ENCODE measurements at places on chromosomes 13 and 19.

DNA sequence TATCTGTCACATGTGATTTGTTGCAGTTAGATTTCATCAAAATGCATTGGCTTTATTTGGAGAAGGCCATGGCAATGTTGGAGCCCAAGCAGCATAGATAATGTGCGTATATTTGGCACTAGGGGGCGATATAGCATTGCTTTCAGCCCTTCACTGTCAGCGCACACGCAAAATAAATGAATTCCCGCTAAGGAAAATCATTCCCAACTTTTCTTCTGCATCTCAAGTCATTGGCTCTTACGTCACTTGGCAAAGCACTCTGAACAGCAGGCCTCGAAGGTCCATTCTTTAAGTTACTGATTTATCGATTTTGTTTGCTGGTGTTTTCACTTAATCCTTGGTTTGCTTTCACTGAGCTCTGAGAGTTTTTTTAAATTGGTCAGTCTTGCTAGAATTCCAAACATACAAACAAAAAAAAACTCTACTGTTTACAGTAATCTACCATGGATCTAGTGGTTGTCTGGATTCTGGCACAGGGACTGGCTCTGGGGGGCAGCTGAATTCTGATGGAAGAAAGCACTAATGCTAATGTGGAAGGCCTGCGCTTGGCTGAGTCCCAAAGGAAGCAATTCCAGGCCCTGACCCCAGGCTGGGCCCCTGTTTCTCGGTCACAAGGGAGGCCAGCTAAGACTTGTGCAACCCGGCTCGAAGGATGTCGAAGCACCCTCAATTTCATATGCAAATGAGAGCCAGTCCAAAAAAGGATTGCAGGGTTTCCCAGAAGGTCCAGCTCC is 97.7 kb upstream of the IPO5 start:
- peak; percentile 52 for DNase-seq

DNA sequence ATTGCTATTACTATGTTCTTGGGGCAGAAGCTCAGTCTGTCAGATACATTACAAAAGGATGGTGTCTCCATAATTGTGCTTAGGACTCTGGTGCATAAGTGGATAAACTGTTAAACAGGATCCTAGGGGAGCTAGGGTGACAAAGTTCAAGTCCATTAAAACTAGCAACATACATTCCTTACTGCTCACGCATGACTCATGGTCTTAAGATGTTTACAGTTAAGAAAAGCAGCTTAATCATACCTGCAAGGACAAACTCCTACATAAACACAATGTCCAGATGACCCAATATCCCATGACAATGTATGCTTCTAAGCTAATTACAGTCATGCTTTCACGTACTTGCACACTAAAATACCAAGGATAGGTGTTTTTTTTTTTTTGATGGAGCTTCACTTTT is 3.5 kb upstream of the ZNF701 start:
- DNase-seq: peak; percentile 39

DNA sequence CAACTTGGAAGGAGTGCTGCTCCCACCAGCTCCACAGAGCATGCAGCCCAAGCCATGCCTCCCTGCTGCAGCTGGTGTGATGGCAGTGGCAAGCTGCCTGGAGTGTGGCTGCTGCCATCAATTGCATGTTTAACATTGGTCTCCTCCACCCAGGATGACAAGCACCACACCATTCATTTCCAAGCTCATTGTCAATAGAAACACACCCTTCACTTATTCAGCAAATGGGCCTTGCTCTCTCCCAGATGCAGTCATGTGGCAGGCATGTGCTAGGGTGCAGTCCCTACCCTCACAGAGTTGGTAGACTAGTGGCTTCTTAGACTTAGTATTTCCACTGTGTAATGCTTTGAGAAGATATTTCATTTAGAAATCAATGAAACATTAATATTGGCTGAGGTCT is 70.8 kb upstream of the FGF14 start:
- DNase-seq: no peak

GRCh38 chr19:40155749-40156265 is 35.4 kb upstream of the MAP3K10 start:
- DNase-seq: no peak

- DNase-seq: peak; percentile 4
Observed at GRCh38 chr13:29969286-29969685, 118.9 kb upstream of the UBL3 start.

DNA sequence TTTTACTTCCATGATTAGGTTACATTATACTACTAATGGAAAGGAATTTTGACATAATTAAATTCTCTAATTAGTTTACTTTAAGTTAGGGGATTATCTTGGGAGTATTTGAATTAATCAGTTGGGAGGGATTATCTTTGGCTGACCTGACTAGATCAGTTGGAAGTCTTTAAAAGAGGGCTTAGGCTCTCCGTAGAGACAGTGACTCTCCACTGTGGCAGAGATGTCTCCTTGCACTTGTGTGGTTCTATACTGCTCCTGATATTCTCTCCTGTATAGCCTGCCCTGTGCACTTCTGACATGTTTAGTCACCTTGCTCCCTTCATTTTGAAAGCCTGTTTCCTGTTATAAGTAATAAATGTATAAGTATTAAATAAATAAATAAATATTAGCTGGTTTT is 1612.3 kb upstream of the PRR20A start:
- no peak for DNase-seq

- no peak for DNase-seq
Observed at GRCh38 chr13:24627946-24628345, 52.3 kb upstream of the ATP12A start.

DNA sequence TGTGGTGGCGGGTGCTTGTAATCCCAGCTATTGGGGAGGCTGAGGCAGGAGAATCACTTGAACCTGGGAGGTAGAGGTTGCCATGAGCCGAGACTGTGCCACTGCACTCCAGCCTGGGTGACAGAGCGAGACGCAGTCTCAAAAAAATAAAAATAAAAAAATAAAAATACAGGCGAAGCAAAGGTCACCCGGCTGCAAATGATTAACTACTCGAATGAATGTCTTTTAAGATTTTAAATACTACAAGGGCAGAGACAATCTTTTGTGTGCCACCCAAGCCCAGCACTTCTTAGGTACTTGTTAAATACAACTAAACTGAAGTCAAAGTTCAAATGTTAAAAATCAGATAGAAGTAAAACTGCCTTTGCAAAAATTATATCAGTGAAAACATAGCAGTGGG is 6.7 kb downstream of the LNX2 start:
- DNase-seq: no peak

GRCh38 chr13:73718246-73718645 is 416.0 kb downstream of the KLF12 start:
- DNase-seq: no peak

DNA sequence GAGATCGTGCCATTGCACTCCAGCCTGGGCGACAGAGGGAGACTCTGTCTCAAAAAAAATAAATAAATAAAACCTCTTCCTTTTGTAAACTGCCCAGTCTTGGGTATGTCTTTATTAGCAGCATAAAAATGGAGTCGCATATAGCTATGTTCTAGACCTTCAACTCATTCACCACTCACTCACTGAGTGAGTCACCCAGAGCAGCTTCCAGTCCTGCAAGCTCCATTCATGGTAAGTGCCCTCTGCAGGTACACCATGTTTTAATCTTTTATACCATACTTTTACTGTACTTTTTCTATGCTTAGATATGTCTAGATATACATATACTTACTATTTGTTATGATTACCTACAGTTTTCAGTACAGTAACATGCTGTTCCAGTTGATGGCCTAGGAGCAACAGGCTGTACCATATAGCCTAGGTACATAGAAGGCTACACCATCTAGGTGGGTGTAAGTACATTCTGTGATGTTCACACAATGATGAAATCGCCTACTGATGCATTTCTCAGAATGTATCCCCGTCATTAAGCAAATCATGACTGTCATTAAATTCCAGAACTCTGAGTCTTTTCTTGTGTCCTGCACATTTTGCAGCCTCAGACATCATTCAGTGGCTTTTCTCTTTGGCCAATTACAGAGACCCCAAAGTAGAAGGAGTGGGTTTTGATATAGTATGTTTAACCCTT is 13.7 kb upstream of the FARP1 start:
- no peak for DNase-seq

GRCh38 chr19:3398900-3399278 is 32.5 kb downstream of the NFIC start:
- DNase-seq: no peak

DNA sequence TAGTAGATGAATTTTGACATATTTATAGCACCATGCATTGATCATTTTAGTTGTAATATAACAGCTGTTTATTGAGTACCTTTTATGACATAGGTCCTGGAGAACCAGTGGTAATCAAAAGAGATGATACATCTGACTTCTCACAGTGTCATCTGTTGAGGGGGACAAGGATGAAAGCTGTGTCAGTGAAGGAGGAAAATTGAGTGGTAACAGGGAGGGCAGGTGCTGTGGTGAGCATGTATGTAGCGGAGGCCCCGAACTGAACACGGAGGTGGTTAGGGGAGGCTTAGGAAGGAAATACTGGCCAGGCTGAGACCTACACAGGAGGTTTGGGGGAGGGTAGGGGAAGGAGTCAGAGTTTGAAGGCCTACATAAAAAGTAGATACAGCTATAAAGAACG is 199.7 kb downstream of the GGACT start:
- DNase-seq: no peak

DNA sequence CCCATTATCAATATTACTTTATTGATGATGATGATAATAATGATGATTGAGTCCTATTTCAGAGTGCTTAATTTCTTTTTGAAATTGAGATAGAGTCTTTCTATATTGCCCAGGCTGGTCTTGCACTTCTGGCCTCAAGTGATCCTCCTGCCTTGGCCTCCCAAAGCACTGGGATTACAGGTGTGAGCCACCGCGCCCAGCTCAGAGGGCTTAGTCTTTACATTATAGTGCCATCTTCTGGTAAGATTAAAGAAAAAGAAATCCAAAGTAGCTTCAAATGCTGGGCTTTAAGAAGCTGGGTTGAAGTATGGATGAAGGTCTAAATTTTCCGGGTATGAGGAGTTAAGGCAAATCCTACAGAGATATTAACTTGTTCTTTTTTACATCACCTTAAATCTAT is 3.4 kb upstream of the ZNF333 start:
- no peak for DNase-seq
